Adrenal gland (tissue), 19 donors: ENCODE measurements at places on chromosomes 5 and 9. TPM values are rescaled to one million over a fixed set of nuclear protein-coding genes. Genes with fewer than 3 reads are reported as not detected.

- DNase-seq = no peak
- peaks cover 26% of the 10 kb centered on the region for H3K4me1 ChIP-seq
- H3K4me3 ChIP-seq = no peak overlapping the region
- peaks cover 13% of the 10 kb centered on the region for H3K36me3 ChIP-seq
- H3K27ac ChIP-seq = no peak overlapping the region
- H3K27me3 ChIP-seq = no peaks in the 10 kb centered on the region
Observed at GRCh38 chr9:136481558-136481957, 1.3 kb downstream of the SEC16A start.

DNA sequence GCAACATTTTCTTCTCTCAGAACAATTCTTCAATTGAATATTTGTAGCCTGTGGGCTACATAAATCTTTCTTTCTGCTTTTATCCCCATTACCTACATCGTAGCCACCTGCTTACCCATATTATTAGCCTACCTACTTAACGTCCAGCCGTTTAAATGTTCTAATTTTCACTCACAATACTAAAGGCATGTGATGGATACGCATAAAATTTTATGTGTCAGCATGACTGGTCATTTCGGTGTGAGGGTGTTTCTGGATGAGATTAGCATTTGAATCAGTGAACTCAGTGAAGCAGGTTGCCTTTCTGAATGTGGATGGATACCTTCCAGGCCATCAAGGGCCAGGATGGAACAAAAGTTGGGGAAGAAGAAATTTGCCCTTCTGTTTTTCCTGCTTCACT is 1722.5 kb upstream of the ACO1 start:
- no peaks in the 10 kb centered on the region for H3K4me1 ChIP-seq
- no peak for DNase-seq
- H3K36me3 ChIP-seq = no peaks in the 10 kb centered on the region
- no peaks in the 10 kb centered on the region for H3K27me3 ChIP-seq

DNA sequence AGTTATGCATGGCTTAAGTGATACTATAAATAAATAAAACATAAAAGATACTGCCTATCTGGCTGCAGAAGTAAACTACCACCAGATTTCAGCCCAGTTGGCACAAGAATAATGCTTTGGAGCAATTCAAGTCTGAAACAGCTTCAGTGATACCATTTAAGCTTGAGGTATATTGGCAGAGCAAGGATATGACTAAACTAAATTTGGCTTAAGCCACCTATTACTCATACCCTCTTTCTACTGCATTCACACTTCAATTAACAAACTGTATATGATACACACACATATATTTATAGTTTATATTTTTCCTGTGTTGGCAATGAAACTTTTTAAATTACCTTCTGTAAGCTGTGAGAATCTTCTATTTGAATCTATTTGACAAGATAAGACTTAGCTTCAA is 431.9 kb downstream of the ANXA1 start:
- no peaks in the 10 kb centered on the region for H3K36me3 ChIP-seq
- no peak overlapping the region for H3K4me3 ChIP-seq
- no peak overlapping the region for H3K27ac ChIP-seq

DNA sequence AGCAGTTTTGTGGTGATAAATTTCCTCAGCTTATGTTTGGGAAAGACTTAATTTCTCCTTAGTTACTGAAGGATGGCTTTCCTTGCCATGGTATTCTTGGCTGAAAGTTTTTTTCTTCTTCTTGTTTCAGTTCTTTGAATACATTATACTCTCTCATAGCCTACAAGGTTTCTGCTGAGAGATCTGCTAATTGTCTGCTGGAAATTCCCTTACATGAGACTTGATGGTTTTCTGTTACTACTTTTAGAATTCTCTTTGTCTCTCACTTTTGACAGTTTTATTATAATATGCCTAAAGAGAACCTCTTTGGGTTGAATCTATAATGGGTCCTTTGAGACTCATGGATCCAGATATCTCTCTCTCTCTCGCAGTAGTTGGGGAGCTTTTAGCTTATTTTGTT is 693.6 kb downstream of the PRELID2 start:
- no peaks in the 10 kb centered on the region for H3K4me1 ChIP-seq
- DNase-seq = no peak

- H3K4me1 ChIP-seq = no peaks in the 10 kb centered on the region
- DNase-seq = no peak
- H3K36me3 ChIP-seq = no peaks in the 10 kb centered on the region
- no peak overlapping the region for H3K27ac ChIP-seq
- H3K4me3 ChIP-seq = no peak overlapping the region
- no peaks in the 10 kb centered on the region for H3K27me3 ChIP-seq
Observed at GRCh38 chr9:101220341-101220740, 164.5 kb downstream of the BAAT start.

The LHX3 gene
- total RNA-seq = not detected

The LRRTM2 gene
- 0.94 TPM for total RNA-seq
